Stimulated activated naive CD8-positive, alpha-beta T cell treated with anti-CD3 and anti-CD28 coated beads, Interleukin-15, Interleukin-2, amounts not matched to agents 100 U/mL and 50 U/mL, for 24 hours (primary cell): ENCODE measurements at places on chromosomes 12 and 14.

DNA sequence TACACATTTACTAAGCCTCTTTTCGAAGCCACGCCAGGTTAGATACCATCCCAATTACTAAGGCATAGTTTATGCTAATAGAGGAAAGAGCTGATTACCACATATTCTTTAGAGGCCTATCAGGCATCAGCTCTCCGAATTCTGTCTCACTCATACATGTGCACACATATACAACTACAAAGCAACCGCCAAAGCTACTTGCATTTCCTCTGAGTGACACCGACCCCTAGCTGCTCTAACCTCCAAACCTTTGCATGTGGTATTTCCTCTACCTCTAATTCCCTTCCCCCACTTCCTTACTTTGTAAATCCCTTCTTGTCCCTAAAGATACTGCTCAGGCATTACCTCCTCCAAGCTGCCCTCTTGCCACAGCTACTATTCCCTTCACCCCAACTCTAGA lies 107.2 kb downstream of the DUSP6 start:
- DNase-seq, result no peak

DNA sequence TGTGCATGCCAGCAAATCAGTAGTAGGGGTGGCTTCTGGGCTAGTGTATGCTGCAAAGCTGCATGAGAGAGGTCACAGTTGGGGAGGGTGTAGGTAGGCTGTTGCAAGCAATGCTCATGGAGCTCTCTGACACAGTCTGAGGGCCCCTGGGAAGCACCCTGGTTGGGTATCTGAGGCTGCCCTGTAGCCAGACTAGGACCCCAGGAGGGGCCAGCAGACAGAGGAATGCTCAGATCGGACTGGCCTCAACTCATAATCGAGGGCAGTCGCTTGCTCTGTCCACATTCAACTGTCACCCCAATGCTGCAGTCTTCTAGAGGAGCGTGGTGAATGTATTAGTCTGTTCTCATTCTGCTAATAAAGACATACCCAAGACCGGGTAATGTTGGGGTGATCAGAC lies 204.0 kb upstream of the ALG10 start:
- DNase-seq, result no peak

GRCh38 chr12:11085419-11085818 lies 6.7 kb downstream of the TAS2R43 start:
- DNase-seq, result peak; percentile 16

- DNase-seq, result no peak
Observed at GRCh38 chr12:19150273-19150900, 20.9 kb downstream of the PLEKHA5 start.

DNA sequence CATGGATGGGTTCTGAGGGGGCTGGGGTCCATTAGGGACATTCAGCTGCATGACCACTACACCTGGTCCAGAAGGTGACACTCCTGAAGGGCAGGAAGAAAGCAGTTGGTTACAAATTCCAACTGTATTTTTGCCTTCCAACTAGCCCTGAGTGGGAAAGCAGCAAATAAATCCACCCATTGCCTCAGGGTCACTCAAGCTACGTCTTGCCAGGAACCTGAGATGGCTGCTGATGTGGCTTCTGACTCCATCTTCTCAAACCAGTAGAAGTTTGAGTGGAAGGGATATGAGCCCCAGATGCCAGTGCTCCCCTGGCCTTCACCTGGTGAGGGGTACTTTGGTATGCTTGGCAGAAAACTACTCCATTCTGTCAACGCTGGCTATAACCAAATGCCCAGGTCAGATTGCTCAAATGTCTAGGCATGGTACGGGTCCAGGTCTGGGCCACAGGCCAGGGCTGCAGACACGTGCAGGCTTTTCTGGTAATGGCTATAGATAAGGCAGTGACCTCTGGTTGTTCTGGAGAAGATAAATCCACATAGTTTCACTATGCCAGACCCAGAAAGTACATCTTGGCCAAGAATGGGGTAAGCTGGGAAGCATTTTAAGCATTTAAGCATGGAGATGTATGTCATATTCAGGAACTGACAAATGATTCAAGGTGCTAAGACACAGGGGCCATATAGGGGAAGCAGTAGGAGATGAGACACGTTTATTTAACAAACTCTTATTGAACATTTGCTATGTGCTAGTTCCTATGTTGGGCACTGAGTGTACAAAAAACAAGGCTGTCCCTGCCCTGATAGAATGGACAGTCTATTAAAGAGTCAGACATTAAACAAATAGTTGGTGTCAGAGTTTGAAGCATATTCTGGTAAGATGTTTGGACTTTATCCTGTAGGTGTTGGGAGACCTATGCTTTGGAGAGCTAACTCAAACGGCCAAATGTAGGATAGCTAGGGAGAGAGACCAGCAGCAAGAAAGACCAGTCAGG lies 8.3 kb upstream of the STAC3 start:
- no peak for DNase-seq
